ENCODE measurements at places on chromosomes 13 and 19.

- no peak for DNase-seq
Observed at GRCh38 chr13:67314405-67314804, 84.3 kb upstream of the PCDH9 start.

- peak; percentile 33 for DNase-seq
Observed at GRCh38 chr13:110138010-110138699, 168.8 kb downstream of the COL4A1 start.

- DNase-seq: peak; percentile 74
Observed at GRCh38 chr19:57632987-57633831, at the start of gene ZNF211. Gene ZNF211 (plus strand): TSS chr19:57633168. CDS start chr19:57633347, 179 bp downstream.

GRCh38 chr19:17243830-17244617 is 1.7 kb downstream of the NR2F6 start:
- no peak for DNase-seq

GRCh38 chr13:75985132-75985531 is 349.0 kb downstream of the LMO7 start:
- no peak for DNase-seq

DNA sequence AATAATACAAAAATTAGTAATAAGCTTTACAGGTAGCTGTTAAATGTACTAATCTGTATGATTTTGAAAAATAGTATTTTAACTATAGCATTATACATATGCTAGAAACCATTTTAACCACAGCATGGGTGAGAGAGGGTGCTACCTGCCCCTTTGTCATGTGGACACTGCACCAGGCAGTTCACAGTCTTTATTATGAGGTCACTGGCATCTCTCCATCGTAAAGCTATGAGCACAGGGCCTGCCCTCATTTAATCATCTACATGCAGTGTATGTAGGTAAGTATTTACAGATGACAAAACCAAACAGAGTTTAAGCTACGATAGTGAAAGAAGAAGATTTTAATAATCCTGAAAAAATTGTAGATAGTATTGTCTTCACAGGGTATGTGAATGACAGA is 21.7 kb downstream of the EDNRB start:
- no peak for DNase-seq

DNA sequence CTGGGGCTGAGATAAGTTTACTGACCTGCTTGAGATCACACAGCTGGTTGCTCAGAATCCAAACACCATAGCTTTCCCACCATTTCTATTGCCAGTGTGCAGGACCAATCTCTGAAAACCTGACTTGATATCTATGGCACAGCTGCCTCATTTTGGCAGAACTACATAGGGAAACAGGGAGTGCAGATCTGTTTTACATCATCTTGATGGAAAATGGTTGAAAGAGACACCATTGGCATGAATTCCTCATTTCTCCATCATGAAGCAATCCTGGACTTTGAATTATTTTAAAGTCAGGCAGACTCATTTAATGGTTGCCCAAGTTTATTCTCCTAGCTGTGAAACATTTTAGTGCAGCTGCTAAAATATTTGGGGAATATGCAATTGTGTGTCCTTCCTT is 1628.2 kb upstream of the SLC10A2 start:
- no peak for DNase-seq

- DNase-seq: no peak
Observed at GRCh38 chr13:69035771-69036170, 1071.9 kb upstream of the ATXN8OS start.

DNA sequence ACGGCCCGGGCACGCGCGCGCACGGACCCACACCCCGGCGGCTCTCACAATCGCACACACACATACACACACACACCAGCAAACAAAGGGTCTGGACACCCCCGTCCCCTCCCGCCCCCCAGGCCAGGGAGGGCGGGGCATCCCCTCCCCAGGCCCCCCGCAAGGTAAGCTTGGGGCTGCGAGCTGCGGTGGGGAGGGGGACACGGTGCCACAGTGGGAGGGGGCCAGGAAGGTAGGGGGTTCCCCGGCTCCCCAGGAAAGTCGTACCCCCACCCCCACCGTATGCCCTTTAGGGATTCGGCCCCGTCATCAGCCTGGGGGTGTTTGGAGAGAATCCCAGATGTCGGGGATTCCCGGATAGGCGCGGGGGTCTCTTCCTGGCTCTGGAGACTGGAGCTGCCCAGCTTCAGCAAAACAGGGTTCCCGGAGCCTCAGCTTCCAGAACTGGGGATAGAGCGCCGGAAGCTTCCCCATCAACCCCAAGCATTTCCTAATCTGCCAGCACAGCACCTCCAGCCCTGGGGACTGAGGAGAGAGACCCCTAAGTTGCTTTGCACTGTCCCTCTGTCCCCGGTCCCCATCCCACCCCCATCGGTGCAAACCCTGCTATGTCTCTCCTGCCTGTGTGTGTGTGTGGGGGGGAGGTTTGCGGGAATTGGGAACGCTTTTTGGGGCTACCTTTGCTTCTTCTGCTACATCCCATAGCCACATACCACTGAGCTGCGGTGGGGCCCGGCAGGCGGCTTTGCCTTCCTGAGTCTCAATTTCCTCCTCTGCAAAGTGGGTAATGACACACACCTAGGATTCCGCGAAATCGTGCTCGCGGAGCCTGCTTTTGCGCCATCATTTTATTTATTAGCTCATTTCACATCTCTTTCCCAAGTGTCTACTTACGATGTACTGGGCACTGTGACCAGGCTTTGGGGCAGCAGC is 1.8 kb upstream of the CDC37 start:
- DNase-seq: no peak

DNA sequence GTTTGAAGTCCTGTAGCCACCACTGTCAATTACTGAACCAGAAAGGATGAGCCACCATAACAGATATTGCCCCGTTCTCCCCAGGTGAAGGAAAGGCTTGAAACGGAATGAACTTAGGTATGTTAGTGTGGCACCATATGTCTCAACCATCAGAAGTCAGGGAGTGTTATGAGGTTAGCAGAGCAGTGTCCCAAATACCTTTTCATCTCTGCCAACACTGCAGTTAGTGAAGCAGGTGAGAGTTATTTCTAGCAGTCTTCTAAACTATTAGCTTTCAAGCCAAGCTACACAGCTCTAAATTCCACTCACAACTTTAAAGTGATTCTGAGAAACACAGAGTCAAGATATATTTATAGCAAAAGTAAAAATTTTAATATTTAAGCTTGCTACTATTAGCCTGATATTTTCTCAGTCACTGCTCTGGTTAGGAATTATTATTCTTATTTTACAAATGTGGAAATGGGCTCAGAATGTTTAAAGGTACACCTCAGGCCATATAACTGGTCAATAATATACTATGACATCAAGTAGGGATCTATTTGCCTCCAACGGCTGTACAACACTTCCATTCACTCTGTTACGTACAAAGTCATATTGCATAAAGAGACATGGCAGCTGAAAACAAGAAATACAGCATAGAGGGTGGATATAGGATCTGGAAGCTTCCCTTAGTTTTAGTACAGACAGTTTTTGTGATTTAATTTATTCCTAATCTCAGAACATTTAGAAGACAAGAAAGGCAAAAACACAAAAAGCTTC is 1527.1 kb upstream of the PRR20A start:
- no peak for DNase-seq

Measured in stimulated activated CD4-positive, alpha-beta T cell treated with anti-CD3 and anti-CD28 coated beads, TNF-alpha, amount 100 ng/mL, for 1 hour (primary cell).